ENCODE measurements at places on chromosomes 6 and 20. TPM values are rescaled to one million over a fixed set of nuclear protein-coding genes. Genes with fewer than 3 reads are reported as not detected.
A peak's percentile ranks its signal among the peaks of the same experiment; 100 is the strongest.

- DNase-seq, result no peak
These were observed 104.7 kb downstream of the ARMC2 start for GRCh38 chr6:108952776-108953486.

- DNase-seq, result no peak
These were observed 76.0 kb upstream of the NHSL1 start for GRCh38 chr6:138575257-138575656.

RIMS1 gene
- 1.1 TPM for total RNA-seq

GRCh38 chr6:132733814-132734213 lies 20.0 kb upstream of the VNN1 start:
- DNase-seq, result no peak

GRCh38 chr6:7171119-7171518 lies 63.4 kb downstream of the RREB1 start:
- peak; percentile 44 for DNase-seq

ADGRF1 gene
- total RNA-seq, result not detected
